NCI-H187 (cell line): ENCODE measurements at places on chromosomes 7 and 10.

DNA sequence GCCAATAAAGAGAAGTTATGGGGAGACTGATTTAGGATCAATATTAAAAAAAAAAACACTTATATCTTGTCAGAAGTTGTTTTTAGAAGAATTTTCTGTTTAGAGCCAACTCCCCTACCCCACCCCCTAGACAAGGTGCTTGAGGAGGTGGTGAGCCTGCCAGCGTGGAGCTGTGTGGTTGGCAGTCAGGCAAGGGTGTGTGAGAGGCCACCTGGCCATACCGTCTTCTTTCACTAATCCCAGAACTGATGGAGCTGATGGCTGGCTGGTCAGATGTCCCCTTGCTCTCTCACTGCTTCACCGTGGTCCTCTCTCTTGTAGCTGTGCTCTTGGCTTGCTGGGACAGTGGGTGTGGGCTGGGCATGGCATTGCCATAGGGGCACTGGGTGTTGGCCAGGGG lies 34.3 kb downstream of the NACAD start:
- no peak for DNase-seq

DNA sequence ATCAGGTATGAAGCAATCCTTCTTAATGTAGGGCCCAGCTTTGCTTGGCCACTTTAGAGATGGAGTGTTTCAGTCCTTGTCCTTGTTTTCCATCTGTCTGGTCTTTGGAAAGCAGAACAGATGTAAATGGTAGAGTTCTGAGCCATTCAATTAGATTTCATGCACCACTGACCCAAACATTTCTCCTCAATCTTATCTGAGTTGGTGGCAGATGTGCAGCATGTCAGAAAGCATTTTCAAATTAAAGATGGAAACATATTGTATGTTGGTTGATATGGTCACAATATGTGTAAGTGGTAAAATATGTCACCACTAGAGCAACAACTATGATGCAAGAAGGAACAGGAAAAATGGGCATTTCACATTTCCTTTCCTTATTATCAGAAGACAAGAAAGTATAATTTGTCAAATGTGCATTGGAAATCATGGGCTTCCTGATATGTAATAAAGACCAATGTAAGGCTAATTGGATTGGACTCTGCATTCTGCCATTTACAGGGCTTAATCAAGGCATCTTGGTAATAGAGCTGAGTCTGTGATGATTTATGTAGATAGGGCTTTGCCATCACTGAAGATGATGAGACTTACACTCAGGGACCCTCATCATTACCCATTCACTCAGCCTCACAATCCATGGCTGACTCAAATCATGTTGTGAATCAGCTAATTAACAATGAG lies 750.7 kb downstream of the NRG3 start:
- no peak for DNase-seq

- DNase-seq = no peak
Observed at GRCh38 chr10:73248259-73248724, 1.2 kb upstream of the DNAJC9 start.

DNA sequence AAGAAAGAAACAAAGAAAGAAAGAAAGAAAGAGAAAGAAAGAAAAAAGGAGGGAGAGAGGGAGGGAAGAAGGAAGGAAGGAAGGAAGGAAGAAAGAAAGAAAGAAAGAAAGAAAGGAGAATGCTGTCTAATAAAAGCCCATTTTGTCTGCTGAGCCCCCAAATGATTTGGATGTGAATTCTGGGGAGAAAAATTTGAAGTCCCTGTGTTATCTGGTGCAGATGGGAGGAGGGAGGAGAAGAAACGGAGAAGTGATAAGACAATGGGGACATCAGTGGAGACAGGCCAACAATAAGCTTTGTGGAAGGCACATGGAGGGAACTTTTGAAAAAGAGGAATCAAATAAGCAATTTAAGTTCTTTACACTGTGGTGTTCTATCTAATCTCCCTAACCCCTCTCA lies 24.6 kb upstream of the TMEM273 start:
- no peak for DNase-seq

GRCh38 chr7:24827027-24827426 lies 69.8 kb upstream of the GSDME start:
- DNase-seq = no peak

DNA sequence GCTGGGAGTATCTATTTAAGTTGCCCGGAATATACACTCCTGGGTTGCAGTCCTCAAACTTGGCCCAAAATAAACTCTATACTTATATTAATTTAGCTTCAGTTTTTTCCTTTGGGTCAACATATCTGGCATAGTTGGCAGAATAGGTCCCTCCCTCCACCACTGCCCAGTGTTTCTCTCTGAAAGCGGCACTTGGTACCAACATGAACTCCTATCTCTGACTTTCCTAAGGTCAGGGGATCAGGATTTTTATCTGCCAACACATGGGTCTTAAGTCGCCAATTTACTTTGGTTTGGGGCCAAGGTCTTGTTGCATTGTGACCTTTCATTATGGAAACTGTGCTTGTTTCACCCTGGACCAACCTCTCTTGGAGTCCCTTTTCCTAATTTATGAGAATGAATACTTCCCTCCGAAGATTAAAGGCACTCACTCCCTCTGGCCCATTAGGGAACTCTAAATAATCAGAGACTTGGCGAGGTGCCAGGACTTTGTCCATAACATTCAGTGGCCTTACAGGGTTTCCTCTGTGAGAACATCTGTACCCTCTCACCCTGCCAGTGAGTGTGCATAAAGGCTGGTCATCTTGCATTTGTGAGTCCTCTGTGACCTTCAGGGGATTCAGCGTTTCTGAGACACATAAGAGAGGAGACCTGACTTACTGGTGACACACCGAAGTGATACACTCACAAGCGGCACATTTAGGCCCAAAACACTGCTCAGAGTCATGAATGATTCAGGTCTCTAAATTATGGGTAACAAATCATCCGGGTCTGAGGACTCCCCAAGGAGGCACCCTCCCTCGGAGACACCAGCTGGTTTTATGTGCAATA lies 19.7 kb upstream of the FKBP9 start:
- no peak for DNase-seq

DNA sequence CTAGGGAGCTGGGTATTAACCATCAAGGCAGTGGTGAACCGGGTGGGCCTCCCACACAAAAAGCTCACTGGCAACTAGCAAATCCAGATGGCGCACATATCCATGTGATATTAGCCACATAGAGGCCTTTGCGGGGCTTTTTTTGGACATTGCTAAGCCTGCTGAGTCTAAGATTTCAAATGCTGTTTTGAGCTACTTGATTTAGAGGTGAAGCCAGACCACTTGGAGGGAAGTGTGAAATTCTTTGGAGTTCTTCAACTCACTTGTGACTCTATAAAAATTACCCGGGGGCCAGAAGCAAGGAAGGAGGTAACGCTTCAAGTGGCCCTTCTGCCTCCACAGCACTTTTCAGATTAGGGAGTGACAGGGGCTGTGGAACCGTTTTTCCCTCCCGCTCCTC lies 619.8 kb upstream of the GALNT17 start:
- no peak for DNase-seq

DNA sequence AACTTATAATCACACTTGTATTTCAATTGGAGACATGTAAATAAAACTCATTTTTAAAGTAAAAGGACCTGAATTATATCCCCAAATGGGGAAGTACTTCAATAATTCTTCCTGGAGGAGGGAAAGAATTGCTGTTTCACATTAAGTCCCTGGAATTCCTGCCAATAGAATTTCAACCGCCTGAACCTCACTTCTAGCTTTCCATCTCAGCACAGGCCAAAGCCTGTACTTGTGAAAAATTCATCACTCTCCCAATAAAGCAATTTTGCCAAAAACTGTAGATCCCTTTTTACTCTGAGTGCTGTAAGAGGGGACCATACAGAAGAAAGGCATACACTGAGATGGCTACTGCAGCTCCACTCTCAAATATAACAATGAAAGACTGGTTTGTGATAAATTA lies 54.8 kb downstream of the CADPS2 start:
- no peak for DNase-seq

DNA sequence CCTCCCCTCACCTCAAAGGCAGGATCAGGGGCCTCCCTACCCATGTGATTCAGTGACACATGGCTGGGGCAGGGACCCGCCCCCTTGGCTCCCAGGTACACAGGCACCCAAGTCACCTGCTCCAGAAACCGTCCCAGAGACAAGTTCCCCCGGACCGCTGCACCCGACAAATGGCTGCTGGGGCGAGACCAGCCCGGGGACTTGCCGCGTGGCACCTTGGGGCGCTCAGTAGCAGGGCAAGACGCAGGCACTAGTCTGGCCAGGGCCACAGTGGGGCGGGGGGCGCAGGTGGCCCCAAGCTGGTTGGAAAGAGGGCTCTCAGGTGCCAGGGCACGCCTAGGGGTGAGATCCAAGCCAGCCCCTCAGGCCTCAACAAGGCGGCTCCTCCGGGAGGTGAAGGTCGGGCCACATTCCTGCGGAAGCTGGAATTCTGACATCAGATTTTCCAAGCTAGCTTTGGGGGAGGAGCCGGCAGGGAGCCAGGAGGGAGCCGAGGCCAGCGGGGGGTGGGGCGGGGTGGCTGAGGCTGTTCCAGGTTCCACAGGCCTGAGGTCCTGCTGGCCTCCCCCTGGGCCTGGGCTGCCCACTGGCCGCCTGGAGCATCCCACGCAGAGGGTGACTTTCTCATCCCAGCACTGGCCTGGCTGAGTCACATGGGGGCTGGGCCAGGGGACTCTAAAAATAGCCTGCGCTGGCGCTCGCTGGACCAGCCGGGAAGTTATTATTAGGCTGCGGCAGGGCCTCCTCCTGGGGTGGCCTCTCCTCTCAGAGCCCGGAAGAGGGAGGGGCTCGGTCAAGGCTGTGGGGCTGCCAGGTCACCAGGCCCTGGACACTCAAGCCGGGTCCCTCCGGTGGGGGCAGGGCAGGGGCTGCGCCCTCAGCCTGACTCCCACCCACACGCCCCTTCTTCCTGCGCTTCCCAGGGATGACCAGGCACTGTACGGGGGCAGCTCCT lies 20.5 kb upstream of the INPP5A start:
- DNase-seq = no peak

GRCh38 chr10:65312876-65313275 lies 1613.0 kb upstream of the LRRTM3 start:
- DNase-seq = no peak

DNA sequence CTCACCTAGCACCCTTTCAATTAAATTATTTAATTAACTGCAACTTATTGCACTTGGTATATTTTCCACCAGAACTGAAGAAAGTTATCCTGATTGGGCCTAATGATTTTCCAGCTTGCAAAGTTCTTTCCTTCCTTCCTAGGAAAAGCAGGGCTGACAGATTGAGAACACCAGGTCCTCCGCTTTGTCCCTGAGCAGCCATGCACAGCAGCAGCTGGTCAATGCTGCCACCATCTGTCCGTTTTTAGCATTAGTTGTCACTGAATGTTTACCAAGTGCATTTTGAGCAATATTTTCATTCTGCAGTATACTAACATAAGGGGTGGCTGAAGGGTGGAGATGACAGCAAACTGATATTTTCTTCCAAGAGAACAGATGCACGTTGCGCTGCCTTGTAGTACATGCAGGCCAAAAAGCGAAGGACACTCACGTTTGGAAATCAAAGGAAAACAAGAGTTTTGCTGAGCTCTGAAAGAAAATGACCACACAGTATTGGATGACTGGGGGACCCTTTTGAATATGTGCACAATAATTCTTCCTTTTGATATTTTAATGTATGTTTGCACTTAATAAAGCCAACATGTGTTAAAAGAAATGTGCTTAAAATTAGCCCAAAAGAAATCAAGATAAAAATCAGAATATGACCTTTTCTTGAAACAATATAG lies 248.8 kb upstream of the PTN start:
- DNase-seq = peak; percentile 38

DNA sequence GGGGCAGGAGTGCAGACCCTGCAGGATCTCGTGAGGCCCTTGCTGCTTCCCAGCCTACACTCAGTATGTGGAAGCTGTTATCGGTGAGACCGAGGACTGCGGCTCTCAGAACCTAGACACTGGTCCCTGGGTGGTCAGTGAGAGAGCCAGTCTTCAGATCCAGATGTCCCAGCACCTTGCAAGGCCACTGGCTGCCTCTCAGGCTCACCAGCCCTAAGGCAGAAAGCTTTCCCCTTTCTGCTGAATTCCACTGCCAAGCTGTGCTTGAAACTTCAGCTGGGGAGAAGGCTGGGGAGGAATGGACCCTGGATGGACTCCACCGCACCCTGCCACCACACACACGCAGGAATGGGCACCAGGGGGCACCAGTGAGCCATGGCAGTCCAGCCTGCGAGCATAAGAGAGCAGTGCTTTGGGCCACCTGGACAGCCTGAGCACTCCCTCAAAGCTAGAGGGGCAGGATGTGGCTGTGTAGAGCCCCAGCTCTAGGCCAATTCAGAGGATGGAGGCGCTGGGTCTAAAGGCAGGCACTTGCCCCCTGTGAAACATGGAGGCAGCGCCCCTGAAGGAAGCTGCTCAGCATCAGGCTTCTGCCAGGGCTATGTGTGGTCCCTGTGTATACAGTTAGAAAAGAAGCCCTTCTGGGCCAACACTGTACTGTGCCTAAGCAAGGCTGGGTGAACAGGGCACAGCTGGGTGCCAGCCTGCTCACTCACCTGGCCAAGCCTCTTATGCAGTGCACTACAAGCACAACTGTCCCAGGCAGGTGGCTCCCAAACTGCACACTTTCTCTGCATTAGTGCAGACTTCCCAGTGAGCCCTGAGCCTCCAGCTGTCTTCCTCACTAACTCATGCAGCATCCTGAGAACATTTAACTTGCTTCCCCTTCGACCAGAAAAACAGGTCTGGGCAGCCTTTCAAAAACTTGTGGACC lies 21.6 kb downstream of the TMEM72 start:
- DNase-seq = peak; percentile 20

GRCh38 chr10:5396556-5397300 lies 7.9 kb downstream of the TUBAL3 start:
- no peak for DNase-seq

- DNase-seq = no peak
Observed at GRCh38 chr10:15113766-15114165, 16.6 kb downstream of the RPP38 start.

DNA sequence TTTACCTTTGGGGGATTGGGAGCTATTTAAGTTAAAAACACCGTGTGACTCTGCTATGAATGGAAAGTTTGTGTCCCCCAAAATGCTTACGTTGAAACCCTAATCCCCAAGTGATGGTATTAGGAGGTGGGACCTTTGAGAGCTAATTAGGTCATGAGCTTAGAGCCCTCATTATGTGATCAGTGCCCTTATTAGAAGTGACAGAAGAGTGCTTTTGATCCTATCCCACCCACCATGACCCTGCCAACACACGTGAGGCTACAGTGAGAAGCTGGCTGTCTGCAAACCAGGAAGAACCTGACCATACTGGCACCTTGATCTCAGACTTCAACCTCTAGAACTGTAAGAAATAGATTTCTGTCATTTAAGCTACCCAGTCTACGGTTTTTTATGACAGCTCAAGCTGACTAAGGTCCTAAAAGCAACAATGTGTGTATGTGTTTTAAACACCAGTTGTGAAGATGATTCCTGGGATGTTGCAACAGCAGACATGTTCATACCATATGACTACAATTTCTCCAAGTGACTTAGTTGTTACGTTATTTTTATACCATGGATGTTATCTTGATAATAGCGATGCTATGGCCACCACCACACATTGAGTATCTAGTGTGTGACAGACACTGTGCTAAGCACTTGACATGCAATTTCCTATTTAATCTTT lies 124.4 kb downstream of the PIP4K2A start:
- no peak for DNase-seq

DNA sequence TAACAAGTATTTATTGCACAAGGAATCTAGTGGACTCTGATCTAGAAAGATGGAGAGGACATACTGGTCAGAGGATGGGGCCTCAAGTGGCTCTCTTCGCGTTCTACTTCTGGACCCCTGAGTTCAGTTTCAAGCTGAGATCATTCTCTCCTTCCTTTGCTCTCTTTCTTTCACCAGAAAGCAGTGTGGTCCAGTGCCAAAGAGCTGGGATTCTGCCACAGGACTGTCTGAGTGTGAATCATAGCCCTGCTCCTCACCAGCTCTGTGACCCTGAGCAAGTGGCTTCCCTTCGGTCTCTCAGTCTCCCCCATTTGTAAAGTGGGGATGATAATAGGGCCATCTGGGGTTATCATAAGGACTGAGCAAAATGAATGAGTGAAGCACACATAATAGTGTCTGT lies 715.2 kb downstream of the SUGCT start:
- DNase-seq = no peak
